ENCODE measurements at places on chromosomes 3 and 15. TPM values are rescaled to one million over a fixed set of nuclear protein-coding genes. Genes with fewer than 3 reads are reported as not detected.
A peak's percentile ranks its signal among the peaks of the same experiment; 100 is the strongest.

PSTPIP1 gene
- 125 TPM for total RNA-seq

CCK gene
- total RNA-seq: not detected

FEZF2 gene
- total RNA-seq: not detected

CNTN3 gene
- total RNA-seq: not detected

SLC41A3 gene
- total RNA-seq: 33.1 TPM

SAMMSON gene
- not detected for total RNA-seq

DHFR2 gene
- total RNA-seq: 7.9 TPM

IL17RC gene
- total RNA-seq: 1.2 TPM

PRR23B gene
- not detected for total RNA-seq

CYP1A2 gene
- total RNA-seq: not detected

HIGD2B gene
- 0.22 TPM for total RNA-seq

DNA sequence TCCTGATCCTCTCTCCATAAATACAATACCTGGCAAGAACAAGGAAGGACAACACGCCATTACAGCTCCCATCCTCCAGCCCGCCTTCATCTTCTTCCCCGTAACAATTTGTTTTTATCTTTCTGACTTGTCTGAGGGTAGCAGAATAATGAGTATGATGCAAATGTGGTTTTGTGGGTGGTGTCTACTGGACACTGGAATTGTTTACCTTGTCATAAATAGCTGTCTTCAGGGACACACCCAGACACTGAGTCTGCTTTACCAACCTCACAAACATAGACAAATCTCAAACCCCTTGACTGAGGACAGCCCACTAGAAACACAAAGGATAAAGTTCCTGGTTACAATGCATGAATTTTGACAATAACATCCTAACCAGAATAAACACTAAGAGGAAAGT is 13.4 kb downstream of the WDR72 start:
- no peak for ATAC-seq

DNA sequence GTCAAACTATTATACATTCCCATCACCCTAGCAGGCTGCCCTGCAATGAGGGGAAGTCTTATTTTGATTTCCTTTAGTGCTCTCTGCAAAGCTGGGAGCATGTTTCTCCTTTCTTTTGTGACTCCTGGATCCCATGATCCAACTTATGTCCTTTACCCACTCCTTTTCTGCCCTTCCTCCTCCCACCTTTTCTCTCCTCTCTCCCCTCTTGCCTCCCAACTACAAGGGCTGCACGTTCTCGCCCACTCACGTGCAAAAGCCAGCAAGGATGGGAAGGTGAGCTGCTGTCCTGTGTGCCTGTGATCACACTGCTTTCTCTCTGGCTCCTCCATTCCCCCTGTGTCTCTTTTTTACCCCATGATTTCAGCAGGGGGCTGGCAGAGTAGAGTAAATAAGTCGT is 6.1 kb downstream of the VIPR1 start:
- ATAC-seq: no peak

DNA sequence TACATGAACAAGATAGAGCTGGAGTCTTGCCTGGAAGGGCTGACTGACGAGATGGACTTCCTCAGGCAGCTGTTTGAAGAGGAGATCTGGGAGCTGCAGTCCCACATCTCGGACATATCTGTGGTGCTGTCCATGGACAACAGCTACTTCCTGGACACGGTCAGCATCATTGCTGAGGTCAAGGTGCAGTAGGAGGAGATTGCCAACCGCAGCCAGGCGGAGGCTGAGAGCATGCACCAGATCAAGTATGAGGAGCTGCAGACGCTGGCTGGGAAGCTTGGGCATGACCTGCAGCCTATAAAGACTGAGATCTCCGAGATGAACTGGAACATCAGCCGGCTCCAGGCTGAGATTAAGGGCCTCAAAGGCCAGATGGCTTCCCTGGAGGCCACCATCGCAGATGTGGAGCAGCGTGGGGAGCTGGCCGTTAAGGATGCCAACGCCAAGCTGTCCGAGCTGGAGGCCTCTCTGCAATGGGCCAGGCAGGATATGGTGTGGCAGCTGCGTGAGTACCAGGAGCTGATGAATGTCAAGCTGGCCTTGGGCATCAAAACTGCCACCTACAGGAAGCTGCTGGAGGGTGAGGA is 5.5 kb upstream of the LARP6 start:
- ATAC-seq: no peak

DNA sequence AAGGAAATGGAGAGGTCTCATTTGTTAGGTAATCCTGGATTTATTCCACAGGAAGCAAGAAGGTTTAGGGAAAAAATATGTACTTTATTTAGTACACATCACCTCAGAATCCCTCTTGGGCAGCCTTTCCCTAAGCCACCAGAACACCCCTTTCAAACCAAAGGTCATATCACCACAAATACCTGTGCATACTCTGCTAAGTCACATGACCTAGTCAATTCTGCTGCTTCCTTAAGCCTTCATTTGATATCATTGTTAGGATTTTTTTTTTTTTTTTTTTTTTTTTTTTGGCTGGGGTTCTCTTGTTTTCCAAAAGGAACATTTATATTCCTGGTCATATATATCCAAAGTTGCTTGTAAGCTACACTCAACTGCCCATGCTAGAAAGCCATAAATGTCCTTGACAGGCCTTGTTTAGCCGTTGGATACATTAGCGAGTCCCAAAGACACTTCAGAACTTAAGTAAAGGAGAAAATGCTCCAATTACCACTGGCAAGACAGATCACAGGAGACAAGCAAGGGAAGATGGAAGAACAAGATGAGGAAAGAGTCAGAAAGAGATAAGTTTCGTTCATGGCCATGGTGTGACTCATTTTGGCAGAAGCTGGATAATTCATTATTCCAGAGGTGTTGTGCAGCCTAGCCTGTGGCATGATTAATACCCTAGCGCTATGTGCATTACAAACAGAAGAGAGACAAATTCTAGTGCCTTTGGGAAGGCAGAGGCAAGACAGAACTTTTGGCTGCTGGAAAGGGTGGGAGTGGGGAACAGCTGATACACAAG is 155.6 kb upstream of the SLC2A2 start:
- ATAC-seq: no peak

- ATAC-seq: no peak
Measured at GRCh38 chr3:171198781-171199472, 172.4 kb upstream of the SLC2A2 start.

DNA sequence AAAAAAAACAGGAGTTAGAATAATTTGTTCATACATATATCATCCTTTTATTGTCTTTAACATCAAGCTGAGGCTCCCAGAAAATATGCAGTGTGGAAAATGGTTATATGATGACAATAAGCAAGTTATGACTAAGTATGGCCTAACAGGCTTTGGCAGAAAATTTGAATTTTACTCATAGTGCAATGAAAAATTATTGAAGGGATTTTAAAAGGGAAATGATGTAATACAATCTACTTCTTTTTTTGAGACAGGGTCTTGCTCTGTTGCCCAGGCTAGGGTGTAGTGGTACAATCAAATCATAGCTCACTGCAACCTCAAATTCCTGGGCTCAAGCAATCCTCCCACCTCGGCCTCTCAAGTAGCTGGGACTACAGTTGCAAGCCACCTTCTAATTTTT is 78.7 kb downstream of the FAIM start:
- ATAC-seq: peak; percentile 84

GRCh38 chr3:156252656-156253055 is 132.3 kb downstream of the KCNAB1 start:
- ATAC-seq: no peak

DNA sequence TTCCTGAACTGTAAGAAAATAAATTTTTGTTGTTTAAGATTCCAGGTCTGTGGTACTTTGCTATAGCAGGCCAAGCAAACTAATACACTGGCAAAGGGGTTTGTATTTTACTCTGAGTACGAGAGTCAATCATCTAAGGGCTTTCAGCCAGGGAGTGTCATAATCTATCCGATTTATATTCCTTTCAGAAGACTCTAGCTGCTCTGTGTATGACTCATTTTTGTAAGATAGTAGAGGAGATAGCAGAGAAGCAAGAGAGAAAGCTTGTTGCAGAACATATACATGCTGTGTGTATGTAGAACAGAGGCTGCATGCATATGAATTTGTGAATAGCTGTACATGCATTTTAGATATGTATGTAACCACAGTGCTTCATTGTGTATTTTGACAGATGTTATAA is 577.9 kb upstream of the EPHA6 start:
- ATAC-seq: no peak

DNA sequence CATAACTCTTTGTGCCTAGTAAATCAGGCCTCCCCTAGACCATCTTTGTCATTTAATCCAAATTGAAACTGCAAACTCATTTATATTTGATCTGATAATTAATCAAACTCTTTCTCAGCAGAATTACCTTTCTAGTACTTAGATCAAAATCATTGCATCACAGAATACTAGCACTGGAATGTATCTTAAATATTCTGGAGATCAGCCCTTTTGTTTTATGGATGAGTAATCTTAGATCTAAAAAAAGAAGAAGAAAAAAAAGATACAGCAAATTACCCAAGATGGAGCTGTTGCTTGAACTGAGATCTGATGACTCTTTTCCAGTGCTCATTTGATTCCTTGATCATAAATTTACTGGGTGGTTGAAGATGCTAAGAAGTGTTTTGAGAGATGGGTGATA is 47.9 kb downstream of the NAALADL2 start:
- no peak for ATAC-seq

GRCh38 chr3:126147147-126147931 is 33.0 kb downstream of the ALDH1L1 start:
- ATAC-seq: peak; percentile 24

- ATAC-seq: peak; percentile 70
Measured at GRCh38 chr3:43180027-43180426, 74.1 kb upstream of the POMGNT2 start.

DNA sequence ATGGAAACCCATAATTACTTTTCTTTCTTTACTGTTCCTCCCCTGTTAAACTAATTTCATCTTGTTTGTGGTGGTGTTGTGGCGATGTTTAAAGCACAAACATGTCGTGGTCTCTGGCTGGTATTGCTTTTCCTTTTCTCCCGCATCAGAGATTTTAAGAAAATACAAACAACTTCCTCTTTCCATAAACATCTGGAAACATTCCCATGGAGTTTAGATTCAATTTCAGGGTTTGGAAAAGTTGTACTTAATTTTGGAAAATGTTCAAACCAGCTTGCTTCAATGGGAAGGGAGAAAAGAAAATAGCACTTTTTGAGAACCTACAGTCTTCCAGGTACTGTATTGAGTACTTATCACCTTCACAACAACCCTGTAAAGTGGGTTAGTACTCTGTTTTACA is 30.4 kb downstream of the STARD9 start:
- ATAC-seq: no peak

DNA sequence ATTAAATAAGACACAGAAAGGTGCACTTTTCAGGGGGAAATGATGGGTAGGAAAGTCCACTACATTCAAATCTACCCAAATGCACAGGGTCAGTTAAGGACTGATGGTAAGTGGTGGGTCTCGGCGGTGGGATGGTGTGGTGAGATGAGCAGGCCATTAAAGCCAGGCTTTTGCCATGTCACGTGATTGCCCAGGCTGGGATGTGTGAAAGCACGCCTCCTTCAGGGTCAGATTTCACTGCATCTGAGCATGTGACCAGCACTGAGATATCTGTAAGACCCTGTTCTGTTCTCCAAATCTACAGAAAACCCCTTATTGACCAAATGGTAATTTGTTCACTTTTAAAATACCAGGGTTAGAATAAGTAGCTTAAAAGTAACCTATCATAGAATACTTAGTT is 301.5 kb downstream of the MEX3B start:
- no peak for ATAC-seq

DNA sequence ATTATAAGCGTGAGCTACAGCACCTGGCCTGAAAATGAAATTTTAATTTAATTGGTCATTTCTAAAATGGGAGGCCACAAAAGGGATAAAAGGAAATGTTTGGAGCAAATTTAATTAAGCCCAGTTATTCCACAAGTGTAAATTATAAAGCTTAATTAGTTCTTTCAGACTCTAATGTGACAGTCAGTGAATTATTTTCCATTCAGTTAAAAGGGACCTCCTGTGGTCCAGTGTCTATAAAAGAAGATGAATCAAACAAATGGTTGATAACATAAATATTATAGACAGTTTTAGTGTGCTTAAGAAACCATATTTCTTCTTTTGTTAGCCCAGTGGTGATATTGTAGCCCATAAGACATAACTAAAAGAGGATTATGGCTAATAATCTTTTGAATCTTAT is 66.4 kb downstream of the CNOT10 start:
- ATAC-seq: no peak

GRCh38 chr3:14295801-14296200 is 106.6 kb upstream of the SLC6A6 start:
- ATAC-seq: no peak

DNA sequence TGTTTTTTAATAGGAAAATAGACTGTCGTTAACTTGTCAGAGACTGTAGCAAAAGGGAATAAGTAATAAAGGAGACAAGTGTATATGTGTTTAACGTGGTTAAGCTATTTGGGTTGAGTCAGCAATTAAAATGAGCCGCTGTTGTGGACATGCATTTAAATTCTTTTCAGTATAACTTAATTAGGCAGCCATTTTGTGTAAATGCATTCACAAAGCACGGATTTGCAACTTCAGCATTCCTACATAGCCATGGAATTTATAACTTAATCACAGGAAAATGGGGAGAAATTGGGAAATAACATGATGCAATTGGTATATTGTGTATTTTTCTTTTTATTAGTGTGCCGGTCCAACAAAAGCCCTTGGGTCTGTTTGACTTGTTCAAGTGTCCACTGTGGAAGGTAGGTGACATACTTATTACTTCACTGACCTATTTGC is 27.9 kb downstream of the USP3 start:
- no peak for ATAC-seq

GRCh38 chr3:189631409-189631808 is 220 bp downstream of the TP63 start:
- ATAC-seq: no peak

DNA sequence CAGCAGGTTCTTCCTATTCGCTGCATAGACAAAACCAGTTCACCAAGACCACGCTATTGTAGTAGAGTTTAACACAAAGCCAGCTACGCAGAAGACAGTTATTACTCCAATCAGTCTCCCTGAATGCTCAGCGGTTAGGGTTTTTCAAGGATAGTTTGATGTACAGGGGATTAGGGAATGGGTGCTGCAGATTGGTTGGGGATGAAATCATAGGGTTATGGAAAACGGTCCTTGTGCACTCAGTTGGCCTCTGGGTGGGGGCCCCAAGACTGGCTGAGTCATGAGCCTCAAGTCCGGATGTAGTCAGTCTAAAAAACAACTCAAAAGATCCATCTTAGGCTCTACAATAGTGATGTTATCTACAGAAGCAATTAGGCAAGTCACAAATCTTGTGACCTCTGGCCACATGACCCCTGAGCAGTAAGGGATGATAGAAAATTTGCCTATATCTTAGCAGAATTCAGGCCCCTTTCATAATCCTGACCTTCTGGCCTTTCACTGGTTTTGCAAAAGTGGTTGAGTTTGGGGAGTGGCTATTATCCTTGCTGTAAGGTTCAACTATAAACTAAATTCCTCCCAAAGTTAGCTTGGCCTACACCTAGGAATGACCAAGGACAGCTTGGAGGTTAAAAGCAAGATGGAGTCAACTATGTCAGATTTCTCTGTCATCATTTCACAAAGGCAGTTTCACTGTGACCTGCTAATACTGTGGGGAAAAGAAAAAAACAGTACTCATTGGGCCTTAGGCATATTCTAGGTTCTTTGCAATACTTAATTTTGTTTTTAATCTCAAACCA is 57.7 kb downstream of the LIPC start:
- no peak for ATAC-seq
